ENCODE measurements at places on chromosomes 6 and 20. TPM values are rescaled to one million over a fixed set of nuclear protein-coding genes. Genes with fewer than 3 reads are reported as not detected.

The SLC22A23 gene
- 34.7 TPM for polyA plus RNA-seq

- no peak for DNase-seq
Observed at GRCh38 chr6:37456816-37457560, 24.0 kb downstream of the CMTR1 start.

DNA sequence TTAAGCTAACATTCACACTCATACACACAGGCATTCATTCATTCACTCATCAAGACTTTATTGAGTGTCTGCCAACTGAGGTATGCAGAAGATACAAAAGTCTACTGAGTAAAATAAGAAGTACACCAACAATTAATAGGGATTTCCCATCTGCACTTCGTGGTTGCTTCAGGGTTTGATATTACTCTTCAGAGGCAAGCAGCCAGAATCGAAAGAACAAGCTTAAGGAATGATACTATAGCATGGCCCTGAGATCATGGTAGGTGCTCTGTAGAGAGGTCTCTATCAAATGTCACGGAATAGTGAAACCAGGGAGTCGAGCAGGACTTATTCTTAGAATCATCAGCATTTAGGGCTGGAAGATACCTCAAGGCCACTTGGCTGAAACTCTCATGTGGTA lies 135.4 kb downstream of the NRN1 start:
- no peak for DNase-seq

DNA sequence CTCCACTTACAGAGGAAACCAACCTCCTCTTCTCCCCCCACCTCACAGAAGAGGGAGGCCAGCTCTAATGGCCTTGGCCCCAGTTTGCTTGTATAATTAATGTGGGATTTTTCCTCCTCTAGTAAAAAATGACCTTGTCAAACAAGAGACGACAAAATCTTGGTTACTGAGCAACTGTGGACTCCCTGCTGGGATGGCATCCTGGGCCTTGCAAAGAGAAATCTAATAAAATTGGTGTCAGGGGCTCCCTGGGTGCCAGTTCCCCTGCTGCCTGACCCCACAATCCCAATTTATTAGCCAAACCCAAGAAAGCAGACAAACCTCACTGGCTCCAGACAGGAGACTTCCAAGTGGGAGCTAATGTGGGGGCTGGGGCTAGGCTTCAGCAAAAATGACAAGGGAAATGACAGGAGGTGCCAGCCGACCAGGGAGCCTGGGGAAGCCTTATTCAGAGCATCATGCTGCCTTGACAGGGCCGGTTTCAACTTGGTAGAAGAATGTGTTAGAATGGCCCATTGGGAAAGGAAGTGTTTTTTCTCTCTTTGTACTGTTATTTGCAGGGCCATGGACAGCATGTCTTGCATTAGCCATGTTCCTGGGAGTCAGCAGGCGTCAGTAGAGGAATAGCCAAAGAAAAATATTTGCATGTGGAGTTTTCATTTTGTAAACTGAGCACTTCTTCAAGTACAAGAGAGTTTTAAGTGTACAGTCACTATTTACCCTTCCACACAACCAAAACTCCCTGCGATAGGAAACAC lies 816.9 kb downstream of the DHX35 start:
- no peak for DNase-seq

GRCh38 chr20:55417836-55418235 lies 587.5 kb downstream of the CBLN4 start:
- DNase-seq = no peak

The HSPA1L gene
- polyA plus RNA-seq = 2.8 TPM

DNA sequence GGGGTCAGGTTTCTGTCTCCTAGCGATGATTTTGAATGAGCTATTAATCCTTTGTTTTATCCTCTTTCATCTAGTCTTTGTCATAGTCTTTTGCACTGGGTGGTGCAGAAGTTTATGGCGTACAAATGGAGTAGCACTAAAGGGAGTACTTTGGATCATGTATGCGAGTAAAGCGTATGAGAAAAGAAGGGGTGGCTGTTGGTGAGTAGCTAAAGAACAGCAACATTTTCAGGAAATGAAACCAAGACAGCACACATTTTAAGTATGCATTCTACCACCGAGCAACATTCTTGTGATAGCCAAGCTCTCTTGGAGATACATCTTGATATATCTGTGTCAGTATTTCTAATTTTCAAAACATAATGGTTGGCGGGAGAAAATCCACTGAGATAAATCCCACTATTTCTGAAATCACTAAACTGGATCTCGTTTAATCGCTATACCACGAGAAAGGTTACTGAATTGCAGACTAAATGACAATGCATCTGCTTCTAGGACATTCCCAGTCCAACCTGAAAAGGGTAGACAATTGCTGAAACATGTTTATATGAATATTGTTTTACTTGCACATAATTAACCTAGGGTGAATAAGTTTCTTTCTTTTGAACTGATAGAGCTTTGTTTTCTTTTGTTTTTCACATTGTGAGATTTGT lies 196.1 kb downstream of the TRIM27 start:
- DNase-seq = no peak

- no peak for DNase-seq
Observed at GRCh38 chr6:56868687-56869086, 86.2 kb upstream of the BEND6 start.
